T-helper 17 cell (primary cell): ENCODE measurements at places on chromosomes 5 and 9.

GRCh38 chr5:140998921-140999410, 32.7 kb downstream of the PCDHAC2 start:
- no peak for DNase-seq

DNA sequence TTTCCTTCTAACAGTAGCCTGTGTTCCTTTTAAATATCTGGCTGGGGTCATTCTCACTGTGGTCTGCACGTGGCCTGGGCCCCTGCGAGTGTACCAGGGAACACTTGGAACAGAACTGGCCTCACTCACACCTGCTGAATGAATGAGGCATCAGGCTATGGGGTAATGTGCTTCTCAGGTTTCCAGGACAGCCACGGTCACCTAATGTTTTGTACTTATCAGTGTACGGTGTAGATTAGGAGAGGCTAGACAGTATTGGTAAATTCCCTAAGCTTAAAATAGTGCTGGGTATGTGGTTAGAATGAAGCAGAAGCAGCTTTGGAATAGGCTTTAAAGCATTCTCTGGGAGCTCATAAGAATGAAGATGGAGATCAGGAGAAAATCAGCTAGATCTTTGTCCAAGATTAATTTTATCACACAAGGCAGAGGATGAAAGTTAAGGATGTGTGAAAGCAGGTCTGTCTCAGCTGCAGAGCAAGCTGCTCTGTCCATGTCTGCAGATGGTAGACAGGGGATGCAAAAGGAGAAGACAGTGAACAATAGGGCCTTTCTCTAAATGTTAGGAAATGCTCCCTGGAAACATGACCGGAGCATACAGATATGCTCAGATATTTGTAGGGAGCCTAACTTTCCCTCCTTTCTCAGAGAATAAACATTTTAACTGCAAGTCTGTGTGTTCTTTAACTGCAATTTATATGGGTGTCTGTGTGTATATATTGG, 267.5 kb downstream of the NR3C1 start:
- no peak for DNase-seq

- no peak for DNase-seq
Measured at GRCh38 chr9:137480686-137481683, 21.9 kb upstream of the NSMF start.

DNA sequence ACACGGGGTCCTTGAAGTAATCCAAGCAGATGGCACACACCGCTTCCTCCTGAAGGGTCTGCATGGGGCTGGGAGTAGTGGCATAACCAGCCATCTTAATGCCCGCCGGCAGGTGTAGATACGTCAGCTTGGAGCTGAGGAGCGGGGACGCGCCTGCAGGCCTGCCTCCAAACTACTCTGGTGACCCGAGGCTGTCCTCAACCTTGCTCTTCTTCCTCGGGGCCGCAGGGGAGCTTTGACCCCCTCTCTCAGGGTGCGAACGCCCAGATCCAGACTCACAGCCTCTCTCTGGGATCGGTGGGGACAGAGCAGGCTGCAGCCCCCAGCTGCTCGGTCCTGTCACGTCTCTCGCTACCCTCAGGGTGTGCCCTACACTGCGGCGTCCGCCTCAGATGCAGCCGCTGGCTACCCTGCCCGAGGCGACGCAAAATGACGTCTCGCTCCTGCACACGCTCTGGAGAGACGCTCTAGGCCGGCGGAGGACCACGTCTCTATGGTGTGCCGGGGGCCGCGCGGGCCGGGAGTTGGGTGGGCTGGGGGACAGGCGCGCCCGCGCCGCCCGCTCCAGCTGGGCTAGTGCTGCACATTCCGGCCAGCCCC, at the start of gene TRIM52:
TSS of gene TRIM52 (minus strand) at position 424 of the 600 bp plus-strand sequence. CDS start at position 94, 330 bp downstream.
- peak; percentile 83 for DNase-seq

DNA sequence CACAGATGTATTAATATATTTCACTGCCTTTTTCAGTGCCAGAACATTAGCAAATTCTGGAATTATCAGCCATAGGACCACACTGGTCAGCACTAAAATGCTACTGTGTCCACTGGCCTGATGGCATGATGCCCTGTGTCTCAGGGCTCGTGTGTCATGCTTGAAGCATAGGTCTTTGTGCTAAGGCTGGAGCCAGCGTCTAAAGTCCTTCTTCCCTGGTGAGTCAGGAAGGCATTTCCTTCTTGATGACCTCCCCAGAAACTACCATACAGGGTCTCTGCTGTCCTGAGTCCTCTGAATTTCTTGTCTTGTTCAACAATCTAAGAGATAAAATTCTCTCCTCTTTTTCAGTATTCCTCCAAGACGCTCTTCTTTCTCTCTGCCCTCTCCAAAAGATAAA, 489.9 kb downstream of the PSAT1 start:
- no peak for DNase-seq

DNA sequence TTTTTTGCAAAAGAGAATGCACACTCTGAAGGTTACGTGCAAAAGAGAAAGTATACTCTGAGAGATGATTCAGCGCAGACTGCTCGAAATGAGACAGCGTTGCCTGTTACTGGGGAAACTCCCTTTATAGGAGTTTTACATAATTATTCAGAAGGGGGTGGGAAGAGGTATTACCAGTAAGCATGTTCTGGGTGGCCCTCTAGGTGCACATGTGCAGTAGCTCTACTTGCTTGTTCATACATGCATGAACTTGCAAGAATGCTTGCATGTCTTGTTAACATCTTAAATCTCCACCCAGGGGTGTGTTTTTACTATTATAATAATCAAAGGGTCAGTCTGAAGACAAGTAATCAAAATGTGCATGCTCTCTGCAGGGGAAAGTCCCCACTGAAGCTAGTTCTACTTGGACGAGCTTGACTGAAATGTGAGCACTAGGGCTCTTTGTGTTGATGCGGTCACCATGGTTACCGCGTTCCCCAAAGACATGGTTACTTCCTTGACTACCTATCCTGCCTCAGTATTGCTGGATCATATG, 75.5 kb downstream of the SGCD start:
- peak; percentile 13 for DNase-seq

GRCh38 chr9:92512622-92513021, 23.2 kb downstream of the ECM2 start:
- no peak for DNase-seq

DNA sequence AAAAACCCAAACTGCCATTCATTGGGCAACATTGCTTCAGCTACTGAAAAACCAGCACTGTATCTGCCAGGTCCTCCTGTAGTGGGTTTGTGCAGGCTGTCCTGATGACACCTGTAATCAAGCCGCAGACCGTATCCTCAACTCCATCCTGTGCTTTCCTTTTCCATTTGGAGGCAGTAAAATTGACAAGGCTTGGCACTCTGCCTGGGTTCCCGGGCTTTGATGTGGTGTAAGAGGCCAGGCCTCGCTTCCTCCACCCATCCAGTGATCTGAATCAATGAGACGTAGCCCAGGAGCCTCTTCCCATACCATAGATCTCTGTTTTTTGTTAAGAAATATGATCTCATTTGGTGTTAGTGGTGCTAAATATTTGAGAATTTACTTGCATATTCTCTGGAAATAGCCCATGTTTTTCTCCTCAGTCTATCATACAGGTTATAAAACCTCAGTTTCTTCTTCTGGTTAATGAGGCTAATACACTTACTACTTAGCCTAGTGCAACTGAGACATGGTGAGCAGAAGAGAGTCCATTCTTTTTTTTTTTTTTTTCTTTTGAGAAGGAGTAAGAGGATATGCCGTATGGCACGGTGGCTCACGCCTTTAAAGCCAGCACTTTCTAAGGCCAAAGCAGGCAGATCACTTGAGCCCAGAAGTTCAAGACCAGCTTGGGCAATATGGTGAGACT, 34.8 kb downstream of the LSM11 start:
- no peak for DNase-seq

- DNase-seq, result no peak
Measured at GRCh38 chr5:157956271-157956885, 97.4 kb upstream of the CLINT1 start.

- no peak for DNase-seq
Measured at GRCh38 chr9:15231788-15232635, 75.0 kb downstream of the TTC39B start.

DNA sequence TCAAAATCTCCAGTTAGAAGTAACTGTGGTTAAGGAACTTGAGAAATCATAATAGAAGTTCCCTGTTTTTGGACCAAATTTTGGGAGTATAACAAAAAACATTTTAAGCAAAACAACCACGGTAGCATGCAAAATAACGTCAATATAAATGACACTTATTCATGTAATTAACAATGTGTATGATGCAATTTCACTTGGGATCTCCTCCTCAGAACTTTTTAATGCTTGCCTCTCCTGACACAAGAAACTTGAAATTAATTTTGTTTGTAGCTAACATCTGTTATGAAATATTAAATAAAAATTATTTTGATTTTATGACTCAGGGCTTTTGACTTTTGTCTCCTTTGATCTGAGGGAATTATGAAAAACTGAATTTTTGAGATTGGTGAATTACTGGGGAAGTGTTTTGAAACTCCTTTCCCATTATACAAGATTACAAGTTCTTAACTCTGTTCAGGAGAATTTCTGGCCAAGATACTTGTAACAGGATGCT, 149.7 kb downstream of the ATP10B start:
- no peak for DNase-seq
